Aorta (tissue), 5 donors: ENCODE measurements at places on chromosomes 1 and 21. TPM values are rescaled to one million over a fixed set of nuclear protein-coding genes. Genes with fewer than 3 reads are reported as not detected.

ATP1A4 gene
- not detected for total RNA-seq

TLR5 gene
- total RNA-seq = 20.9 TPM

DNA sequence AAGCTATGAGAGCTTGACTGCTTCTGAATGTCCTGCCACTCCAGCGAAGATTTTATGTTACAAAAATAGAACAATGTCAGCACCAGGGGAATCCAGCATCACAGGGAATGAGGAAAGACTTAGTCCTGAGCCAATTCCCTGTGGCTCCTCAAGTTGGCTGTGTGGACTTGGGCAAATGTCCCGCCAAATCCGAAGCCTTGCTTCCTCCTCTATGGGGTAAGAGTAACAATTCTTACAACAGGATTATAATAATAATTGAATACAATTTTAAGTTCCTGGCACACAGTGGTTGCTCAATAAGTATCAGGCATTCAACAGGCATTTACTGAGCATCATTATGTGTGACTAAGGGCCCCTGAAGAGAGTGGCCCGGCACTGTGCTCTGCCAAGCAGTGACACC is 44.4 kb downstream of the STPG1 start:
- H3K27me3 ChIP-seq = no peaks in the 10 kb centered on the region
- no peaks in the 10 kb centered on the region for H3K36me3 ChIP-seq
- peak; percentile 82 for DNase-seq
- no peaks in the 10 kb centered on the region for H3K4me1 ChIP-seq

DNA sequence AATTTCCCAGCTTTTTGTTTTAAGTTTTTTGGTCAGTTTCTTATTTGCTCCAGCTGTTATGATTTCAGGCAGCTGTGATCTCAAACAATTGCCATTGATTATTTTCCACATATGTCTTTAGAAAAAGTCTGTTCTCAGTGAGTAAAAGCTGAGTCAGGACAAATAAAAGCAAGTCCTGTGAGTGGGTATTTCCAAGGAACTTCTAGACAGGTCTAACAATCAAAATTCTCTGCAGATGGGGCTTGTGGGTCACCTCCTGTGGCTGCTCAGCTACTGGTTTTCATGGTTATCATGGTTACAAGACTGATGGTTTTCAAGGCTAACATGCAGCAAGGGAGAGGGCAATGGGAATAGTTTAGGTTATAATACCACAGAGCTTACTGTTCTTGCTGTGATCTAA is 585.7 kb downstream of the LMO4 start:
- DNase-seq = no peak
- H3K4me3 ChIP-seq = no peak overlapping the region
- no peaks in the 10 kb centered on the region for H3K27me3 ChIP-seq
- no peak overlapping the region for H3K27ac ChIP-seq
- H3K4me1 ChIP-seq = peaks cover 10% of the 10 kb centered on the region
- H3K36me3 ChIP-seq = no peaks in the 10 kb centered on the region

DNA sequence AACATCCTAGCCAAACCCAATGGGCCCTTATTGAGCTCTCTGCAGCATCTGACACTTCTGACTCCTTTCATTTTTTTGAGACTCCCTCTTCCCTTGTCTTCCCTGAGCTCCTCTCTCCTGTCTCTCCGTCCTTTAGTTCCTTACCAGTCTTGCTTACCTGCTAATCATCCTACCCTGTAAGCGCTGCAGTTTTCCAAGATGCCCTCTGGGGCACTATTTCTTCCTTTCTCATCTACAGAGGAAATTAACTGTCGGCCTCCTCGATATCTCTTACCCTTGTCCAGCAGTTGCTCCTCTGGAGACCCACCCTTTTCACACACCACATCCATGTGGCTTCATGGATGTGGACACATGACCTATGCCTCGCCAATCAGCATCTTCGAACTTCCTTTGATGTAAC is 6.8 kb downstream of the GPR161 start:
- no peaks in the 10 kb centered on the region for H3K36me3 ChIP-seq
- H3K27me3 ChIP-seq = no peaks in the 10 kb centered on the region
- H3K27ac ChIP-seq = no peak overlapping the region
- DNase-seq = no peak
- no peak overlapping the region for H3K4me3 ChIP-seq

DNA sequence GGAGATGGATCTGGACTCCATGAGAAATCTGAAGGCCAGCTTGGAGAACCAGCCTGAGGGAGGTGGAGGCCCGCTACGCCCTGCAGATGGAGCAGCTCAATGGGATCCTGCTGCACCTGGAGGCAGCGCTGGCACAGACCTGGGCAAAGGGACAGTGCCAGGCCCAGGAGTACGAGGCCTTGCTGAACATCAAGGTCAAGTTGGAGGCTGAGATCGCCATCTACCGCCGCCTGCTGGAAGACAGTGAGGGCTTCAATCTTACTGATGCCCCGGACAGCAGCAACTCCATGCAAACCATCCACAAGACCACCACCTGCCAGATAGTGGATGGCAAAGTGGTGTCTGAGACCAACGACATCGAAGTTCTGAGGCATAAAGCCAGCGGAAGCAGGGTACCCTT is 601.5 kb upstream of the ZP4 start:
- no peak overlapping the region for H3K4me3 ChIP-seq
- H3K36me3 ChIP-seq = no peaks in the 10 kb centered on the region
- DNase-seq = no peak

DNA sequence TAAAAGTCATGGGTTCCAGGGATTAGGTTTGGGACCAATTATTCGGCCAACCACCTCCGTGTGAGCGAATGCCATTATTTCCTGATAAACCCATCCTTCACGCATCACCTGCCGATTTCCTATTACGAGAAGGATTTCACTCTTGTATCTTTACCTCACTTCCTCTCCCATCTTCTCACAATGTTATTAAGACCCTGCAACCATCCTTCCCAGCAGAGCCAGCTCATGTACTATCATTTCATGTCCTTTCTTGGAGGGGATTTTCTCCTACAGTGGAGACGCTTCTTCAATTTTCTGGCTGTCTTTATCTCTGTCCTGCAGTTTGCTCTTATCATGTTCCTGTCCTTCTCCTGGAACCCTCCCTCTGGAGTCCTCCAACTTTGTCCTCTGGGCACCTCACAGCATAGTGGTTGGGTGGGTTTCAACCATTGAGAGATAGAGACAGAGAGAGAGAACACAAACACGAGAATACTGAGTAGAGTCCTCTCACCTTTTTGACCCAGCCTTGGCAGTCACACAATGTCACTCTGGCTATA is 192.2 kb downstream of the DYRK1A start:
- H3K4me3 ChIP-seq = no peak overlapping the region
- DNase-seq = no peak
- no peaks in the 10 kb centered on the region for H3K36me3 ChIP-seq
- H3K4me1 ChIP-seq = no peaks in the 10 kb centered on the region
- no peak overlapping the region for H3K27ac ChIP-seq

- no peak for DNase-seq
- H3K27ac ChIP-seq = peak overlapping the region; percentile 15
- no peaks in the 10 kb centered on the region for H3K27me3 ChIP-seq
- peak overlapping the region; percentile 1 for H3K4me3 ChIP-seq
- H3K4me1 ChIP-seq = no peaks in the 10 kb centered on the region
Measured at GRCh38 chr1:160116283-160117147, 956 bp downstream of the ATP1A2 start.

- DNase-seq = no peak
- no peak overlapping the region for H3K4me3 ChIP-seq
- H3K4me1 ChIP-seq = no peaks in the 10 kb centered on the region
- no peak overlapping the region for H3K27ac ChIP-seq
- no peaks in the 10 kb centered on the region for H3K36me3 ChIP-seq
Measured at GRCh38 chr1:212060632-212061472, 25.3 kb downstream of the DTL start.

DNA sequence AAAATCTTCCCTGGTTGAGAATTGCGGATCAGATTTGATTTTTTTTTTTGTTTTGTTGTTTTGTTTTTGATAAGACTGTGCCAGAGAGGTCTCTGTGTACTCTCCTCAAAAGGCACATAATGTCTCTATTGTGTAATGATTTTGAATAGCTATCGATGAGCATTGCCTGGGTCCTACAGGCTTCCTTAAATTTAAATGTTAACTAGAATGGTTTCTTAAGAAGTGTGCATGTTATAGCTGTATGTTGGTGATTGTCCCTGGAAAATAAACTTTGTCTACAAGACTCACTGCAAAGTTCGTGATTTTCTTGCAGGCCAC is 121.2 kb downstream of the ITSN1 start:
- H3K36me3 ChIP-seq = peaks cover 3% of the 10 kb centered on the region
- H3K27me3 ChIP-seq = no peaks in the 10 kb centered on the region
- no peak overlapping the region for H3K4me3 ChIP-seq
- no peak for DNase-seq
- no peak overlapping the region for H3K27ac ChIP-seq

DNA sequence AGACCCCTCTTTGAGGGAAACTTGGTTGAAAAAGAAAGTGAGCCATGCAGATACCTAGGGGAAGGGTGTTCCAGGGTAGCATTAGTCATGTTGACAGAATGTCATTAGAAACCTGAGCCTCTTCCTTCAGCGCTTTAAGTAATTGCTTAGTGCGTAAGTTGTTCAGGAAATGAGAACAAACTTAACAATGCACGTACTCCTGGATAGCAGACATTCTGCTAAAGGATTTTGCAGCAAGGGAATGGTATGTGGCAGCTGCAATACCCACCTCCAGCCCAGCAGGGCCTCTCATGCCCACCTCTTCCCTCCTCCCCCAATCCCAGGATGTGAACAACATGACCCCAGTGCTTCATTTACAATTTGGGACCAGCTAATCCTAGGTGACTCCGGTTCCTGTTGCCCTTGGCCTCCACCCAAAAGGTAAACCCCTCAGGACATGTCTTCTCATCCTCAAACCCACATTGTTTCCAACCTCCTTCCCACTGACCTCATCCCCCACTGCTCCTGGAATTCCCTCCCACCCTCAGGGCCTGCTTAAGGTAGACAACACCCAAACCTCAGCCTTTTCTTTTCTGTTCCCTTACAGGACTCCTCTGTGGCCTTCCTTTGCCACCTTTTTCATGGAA is 98.0 kb upstream of the BCAR3 start:
- no peak for DNase-seq
- H3K4me3 ChIP-seq = no peak overlapping the region
- H3K4me1 ChIP-seq = no peaks in the 10 kb centered on the region
- no peak overlapping the region for H3K27ac ChIP-seq
- H3K27me3 ChIP-seq = no peaks in the 10 kb centered on the region
- no peaks in the 10 kb centered on the region for H3K36me3 ChIP-seq

- H3K4me3 ChIP-seq = no peak overlapping the region
- no peaks in the 10 kb centered on the region for H3K36me3 ChIP-seq
- no peaks in the 10 kb centered on the region for H3K4me1 ChIP-seq
- no peak for DNase-seq
- H3K27me3 ChIP-seq = no peaks in the 10 kb centered on the region
- no peak overlapping the region for H3K27ac ChIP-seq
Measured at GRCh38 chr1:91876040-91876470, 9.9 kb downstream of the TGFBR3 start.

DNA sequence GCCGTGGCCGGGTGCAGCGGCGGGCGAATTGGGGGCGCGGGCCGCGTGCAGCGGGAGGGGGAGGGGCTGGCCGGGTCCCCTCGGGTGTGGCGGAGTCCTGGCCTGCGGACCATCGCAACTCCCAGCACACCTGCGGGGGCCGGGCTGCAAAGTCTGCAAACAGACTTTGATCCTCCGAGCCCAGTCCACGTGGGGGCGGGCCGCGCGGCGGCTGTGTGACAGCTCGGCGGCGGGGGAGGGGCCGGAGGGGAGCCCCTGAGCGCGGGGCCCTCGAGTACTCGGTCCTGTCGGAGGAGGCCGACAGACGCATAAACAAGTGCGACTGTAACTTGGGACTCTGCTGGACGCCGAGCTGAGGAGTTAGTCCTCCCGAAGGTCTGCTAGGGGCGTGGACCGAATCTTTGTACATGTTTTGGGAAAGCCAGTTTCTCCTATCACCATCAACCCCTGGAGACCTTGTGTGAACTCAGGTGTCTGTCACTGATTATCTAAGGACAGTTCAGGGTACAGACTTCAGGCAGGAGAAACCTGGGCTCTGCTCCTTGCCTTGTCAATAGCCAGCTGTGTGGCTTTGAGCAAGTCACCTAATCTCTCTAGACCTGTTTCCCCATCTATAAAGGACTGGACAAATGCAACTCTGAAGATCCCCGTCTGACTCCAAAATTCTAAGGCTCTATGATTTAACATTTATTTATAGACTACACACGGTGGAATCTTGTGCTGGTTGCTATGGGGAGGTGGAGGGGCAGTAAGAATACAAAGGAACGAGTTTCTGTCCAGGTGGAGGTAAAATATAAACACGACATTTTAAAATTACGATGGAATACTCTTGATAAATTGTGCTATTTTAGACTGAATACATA is 710 bp upstream of the SLC30A1 start:
- no peaks in the 10 kb centered on the region for H3K36me3 ChIP-seq
- H3K27me3 ChIP-seq = no peaks in the 10 kb centered on the region
- H3K4me3 ChIP-seq = peak overlapping the region; percentile 67
- H3K4me1 ChIP-seq = peaks cover 2% of the 10 kb centered on the region
- peak; percentile 92 for DNase-seq

GRCh38 chr1:24387636-24388175 is 25.9 kb downstream of the STPG1 start:
- no peak overlapping the region for H3K27ac ChIP-seq
- no peak for DNase-seq
- H3K4me3 ChIP-seq = no peak overlapping the region

- no peak overlapping the region for H3K4me3 ChIP-seq
- no peak overlapping the region for H3K27ac ChIP-seq
- no peak for DNase-seq
- peaks cover 8% of the 10 kb centered on the region for H3K4me1 ChIP-seq
- H3K27me3 ChIP-seq = no peaks in the 10 kb centered on the region
- no peaks in the 10 kb centered on the region for H3K36me3 ChIP-seq
Measured at GRCh38 chr1:41101076-41101475, 79.6 kb upstream of the SLFNL1 start.

DNA sequence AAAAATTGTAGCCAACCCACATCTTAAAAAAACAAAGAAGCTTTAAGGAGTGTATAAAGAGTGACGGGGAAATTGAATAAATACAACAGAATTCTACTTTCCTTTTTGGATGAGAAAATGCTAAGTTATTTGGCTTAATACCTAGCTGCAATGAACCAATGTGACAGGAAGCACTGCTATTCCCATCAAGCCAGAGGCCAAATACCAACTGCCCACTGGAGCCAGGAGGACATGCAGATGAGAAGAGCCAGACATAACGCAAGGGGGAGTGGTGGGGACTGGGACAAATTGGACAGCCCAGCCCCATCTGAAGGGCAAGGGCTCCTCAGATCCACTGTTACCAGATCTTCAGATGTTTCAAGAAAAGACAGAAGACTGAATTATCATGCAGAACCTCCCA is 25.7 kb downstream of the DNAJC11 start:
- no peaks in the 10 kb centered on the region for H3K27me3 ChIP-seq
- H3K4me3 ChIP-seq = no peak overlapping the region
- no peaks in the 10 kb centered on the region for H3K36me3 ChIP-seq
- H3K4me1 ChIP-seq = no peaks in the 10 kb centered on the region

GRCh38 chr1:31977385-31978131 is 36.1 kb upstream of the KHDRBS1 start:
- no peak overlapping the region for H3K4me3 ChIP-seq
- H3K27ac ChIP-seq = no peak overlapping the region
- H3K36me3 ChIP-seq = no peaks in the 10 kb centered on the region
- no peak for DNase-seq

- no peak overlapping the region for H3K4me3 ChIP-seq
- H3K27ac ChIP-seq = peak overlapping the region; percentile 59
- H3K4me1 ChIP-seq = no peaks in the 10 kb centered on the region
- H3K36me3 ChIP-seq = no peaks in the 10 kb centered on the region
- no peaks in the 10 kb centered on the region for H3K27me3 ChIP-seq
Measured at GRCh38 chr1:8571200-8571984, 246.0 kb downstream of the RERE start.

- no peaks in the 10 kb centered on the region for H3K27me3 ChIP-seq
- H3K4me1 ChIP-seq = no peaks in the 10 kb centered on the region
- no peak for DNase-seq
- H3K4me3 ChIP-seq = no peak overlapping the region
- no peaks in the 10 kb centered on the region for H3K36me3 ChIP-seq
Measured at GRCh38 chr1:228944296-228944695, 209.0 kb downstream of the RHOU start.
